ENCODE measurements at places on chromosomes 2 and 18. TPM values are rescaled to one million over a fixed set of nuclear protein-coding genes. Genes with fewer than 3 reads are reported as not detected.

DNA sequence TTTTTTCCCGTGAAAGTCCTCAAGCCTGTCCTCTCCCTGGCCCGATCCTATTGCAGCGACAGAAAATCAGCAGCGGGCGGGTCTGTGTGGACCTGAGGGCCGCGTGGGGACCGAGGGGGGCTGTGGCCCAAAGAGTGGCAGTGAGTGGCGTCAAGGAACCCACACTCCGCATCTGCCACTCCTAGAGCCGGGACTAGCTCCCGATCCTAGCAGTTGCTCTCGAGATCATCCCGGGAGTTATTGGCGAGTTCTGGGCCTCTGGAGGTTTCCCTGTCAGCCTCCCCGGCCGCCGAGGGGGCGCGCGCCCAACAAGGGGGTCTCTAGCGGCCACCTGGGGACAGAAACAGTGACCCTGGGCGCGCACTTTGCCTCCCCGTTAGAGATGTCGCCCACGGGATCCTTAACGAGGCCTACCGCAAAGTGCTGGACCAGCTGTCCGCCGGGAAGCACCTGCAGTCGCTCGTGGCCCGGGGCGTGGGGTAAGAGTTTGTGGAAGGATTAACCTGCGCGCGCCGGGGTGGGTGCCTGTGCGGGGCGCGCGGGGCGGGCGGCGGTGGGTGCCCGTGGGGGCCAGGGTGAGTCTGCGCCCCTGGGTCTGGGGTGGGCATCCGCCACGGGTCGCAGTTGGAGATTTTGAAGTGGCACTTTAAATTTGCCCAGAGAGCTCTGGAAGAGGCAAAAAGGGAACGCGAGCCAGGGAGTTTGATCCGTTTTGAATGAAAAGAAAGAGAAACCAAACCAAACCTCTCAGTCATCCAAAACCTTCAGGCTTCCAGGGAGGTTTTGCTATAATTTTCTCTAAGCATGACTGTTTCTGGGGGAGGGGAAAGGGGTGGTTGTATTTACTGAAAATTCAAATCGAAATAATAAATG lies 3.5 kb downstream of the ADCYAP1 start:
- DNase-seq: peak; percentile 63

GRCh38 chr2:175580652-175581051 lies 399.1 kb upstream of the ATP5MC3 start:
- DNase-seq: no peak

DNA sequence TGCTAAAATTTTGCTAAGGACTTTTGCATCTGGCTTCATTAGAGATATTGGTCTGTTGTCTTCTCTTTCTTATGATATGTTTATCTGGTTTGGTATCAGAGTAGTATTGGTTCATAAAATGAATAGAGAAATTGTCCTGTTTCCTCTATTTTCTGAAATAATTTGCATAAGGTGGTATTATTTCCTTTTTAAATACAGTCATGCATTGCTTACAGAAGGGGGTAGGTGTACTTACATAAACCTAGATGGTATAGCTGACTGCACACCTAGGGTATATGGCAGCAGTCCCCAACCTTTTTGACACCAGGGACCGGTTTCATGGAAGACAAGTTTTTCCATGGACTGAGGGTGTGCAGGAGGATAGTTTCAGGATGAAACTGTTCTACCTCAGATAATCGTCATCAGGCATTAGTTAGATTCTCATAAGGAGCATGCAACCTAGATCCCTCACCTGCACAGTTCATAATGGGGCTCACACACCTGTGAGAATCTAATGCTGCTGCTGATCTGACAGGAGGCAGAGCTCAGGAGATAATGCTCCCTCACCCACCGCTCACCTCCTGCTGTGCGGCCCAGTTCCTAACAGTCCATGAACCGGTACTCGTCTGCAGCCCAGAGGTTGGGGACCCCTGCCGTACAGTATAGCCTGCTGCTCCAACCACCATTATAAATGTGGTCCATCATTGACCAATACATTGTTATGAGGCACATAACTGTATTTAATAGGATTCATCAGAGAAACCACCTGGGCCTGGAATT lies 189.2 kb downstream of the FAM210A start:
- DNase-seq: no peak

DNA sequence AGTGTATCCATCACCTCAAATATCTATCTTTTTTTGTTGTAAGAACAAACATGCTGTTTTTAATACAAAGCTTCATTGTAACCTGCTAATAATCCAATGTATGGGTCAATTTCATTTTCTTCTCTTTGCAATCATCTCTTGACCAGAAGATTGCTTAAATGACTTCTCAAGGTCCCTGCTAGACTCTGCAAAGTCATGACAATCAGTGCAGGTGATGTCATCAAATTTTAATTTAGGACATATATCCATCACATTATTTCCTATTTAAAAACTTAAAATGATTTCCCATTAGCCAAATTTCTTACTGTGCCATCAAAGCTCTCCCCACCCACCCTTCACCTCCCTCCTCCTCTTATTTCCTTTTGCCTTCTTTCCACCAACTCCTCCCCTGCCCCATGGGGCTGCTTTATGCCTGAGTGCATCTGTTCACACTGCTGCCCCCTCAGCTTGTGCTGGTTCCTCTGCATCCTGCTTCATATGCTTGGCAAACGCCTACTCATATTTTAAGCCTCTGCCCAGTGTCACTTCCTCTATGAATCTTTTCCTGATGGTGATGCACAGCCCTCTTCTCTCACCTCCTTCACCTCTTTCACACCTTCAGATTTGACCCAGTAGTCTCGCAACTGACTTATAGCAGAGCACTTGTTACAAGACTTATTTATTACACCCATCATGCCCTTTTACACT lies 20.3 kb downstream of the PLEK start:
- DNase-seq: peak; percentile 2

GRCh38 chr2:234565842-234566619 lies 69.2 kb upstream of the ARL4C start:
- DNase-seq: no peak

GRCh38 chr2:75333646-75334045 lies 134.3 kb upstream of the TACR1 start:
- no peak for DNase-seq

DNA sequence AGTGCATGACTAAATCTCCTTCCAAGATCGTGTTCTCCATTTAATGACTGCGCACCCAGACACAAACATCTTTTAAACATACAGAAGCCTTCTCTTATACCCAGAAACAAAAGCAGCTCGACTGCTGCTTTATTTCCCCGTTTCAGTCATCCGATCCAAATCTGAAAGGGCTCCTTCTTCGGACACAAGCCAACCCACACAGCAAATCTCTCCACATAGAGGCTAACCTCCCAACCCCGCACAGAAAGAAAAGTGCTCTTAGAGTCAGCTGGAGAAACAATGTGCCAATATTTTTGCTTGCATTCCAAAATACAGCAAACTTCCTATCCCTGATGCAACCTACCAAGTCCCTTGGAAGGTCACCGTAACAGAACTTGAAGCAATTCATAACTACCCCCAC lies 29.1 kb downstream of the GAREM1 start:
- DNase-seq: no peak

- no peak for DNase-seq
Observed at GRCh38 chr2:7165736-7166135, 248.5 kb downstream of the RNF144A start.

DNA sequence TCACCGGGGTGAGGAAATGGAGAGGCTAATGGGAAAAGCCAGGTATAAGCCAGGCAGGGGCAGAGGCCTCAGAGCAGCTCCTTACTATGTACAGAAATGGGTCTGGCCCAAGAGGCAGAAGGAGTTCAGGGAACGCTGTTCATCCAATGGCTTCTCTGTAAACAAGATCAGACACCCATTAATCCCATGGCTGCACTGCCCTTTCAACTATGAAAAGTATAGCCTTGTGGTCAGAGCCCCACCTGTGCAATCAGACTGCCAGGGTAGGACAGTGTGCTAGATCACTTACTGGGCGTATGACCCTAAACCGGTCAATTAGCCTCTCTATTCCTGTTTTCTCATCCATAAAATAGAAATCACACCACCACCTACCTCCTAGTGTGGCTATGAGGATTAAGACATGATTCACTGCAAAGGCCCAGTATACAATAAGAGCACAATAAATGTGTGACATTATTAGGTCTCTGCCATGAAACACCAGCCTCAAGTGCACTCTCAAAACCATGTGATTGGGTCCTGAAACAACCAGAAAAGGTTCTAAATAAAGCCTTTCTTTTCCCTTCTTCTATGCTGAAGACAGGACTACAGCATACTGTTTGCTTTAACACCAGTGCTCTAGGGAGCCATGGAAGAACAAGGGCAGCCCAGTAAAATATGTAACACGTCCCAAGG lies 4.4 kb downstream of the ANKRD44 start:
- no peak for DNase-seq

DNA sequence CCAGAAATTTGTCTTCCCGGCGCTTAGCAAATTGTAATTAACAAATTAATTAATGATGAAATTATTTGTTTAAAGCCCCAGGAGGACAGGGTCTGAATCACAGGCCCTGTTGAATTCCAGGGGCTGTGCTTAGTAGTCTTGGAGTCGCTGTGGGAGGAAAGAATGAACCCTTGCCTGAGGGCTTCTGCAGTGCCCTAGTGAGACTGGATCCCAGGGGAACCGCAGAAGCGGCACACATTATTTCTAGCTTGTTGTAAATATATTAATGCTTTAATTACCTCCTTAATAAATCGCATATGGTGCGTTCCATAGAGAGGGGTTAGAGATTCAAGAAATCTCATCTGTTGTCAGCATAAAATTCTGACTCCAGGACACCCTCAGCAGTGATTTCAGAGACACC lies 235.4 kb downstream of the CELF4 start:
- DNase-seq: no peak

DNA sequence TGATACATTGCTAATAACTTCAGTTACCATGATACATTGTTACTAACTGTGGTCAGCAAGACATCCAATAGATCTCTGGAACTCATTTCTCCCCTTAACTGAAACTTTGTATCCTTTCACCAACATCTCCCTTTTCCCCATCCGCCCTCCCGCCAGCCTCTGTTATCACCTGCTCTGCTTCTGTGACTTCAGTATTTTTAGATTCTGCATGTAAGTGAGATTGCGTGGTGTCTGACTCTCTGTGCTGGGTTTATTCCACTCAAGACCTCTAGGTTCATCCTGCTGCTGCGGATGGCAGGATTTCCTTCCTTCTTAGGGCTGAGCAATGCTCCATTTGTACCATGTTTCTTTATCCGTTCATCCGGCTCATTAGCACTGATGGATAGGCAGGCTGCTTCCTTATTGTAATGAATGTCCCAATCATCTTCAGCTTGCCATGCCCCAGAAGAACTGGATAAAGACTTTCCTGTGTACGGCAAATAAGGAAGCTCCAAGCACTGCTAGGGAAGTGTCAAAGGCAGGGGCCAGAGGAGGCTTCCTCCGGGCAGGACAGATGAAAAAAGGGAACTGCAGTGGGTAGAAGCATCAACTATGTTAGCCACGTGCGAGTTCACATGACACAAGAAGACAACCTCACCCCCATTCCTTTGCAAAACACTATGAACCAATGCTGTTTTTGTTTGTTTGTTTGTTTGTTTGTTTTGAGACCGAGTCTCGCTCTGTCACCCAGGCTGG lies 113.4 kb downstream of the EIPR1 start:
- DNase-seq: no peak

GRCh38 chr2:105321875-105322646 lies 7.5 kb downstream of the TGFBRAP1 start:
- DNase-seq: no peak

DNA sequence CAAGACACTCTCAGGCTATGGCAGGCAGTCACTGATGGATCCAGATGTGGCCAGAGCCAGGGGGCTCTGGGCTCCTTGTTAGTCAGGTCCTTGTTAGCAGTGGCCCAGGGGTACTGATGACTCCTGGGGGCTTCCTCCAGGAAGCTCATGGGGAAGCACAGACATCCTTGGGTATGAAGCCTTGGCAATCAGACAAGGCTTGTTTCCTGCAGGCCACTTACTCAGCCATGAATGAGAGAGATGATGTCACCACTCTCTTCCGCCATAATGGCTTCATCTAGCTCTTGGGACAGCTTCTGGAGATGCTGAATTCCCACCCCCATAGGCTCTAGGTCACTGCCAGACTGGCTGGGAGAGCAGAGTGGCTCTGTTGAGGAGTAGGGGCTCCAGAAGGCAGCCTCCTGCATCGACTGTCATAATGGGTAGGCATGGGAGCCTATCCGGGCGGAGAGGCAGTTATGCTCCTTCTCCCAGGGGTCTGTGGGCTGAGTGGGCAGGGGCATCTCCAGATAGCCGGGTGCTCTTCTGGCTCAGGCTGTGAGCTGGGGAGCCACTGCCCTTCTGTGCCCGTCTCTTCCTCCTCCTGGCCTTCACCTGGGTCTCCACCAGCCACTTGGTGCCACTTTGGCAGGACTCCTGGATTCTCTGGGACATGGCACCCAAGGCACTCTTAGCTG lies 40.2 kb upstream of the BMPR2 start:
- DNase-seq: no peak

LIMS4 gene
- 0.07 TPM for total RNA-seq

MYCN gene
- total RNA-seq: 48.4 TPM

GEN1 gene
- total RNA-seq: 11.3 TPM

REG3A gene
- not detected for total RNA-seq

VWA3B gene
- 1.0 TPM for total RNA-seq

AMMECR1L gene
- total RNA-seq: 11.2 TPM

M1AP gene
- total RNA-seq: 3.9 TPM

Measured in H7 (cell line).